ENCODE measurements at places on chromosomes 3 and 15. TPM values are rescaled to one million over a fixed set of nuclear protein-coding genes. Genes with fewer than 3 reads are reported as not detected.
A peak's percentile ranks its signal among the peaks of the same experiment; 100 is the strongest.

- DNase-seq: peak; percentile 15
- H3K27ac ChIP-seq: no peak overlapping the region
- H3K36me3 ChIP-seq: no peaks in the 10 kb centered on the region
- no peak overlapping the region for H3K4me3 ChIP-seq
- peaks cover 34% of the 10 kb centered on the region for H3K27me3 ChIP-seq
These were observed 472 bp downstream of the BSN start for GRCh38 chr3:49554633-49555265.

DNA sequence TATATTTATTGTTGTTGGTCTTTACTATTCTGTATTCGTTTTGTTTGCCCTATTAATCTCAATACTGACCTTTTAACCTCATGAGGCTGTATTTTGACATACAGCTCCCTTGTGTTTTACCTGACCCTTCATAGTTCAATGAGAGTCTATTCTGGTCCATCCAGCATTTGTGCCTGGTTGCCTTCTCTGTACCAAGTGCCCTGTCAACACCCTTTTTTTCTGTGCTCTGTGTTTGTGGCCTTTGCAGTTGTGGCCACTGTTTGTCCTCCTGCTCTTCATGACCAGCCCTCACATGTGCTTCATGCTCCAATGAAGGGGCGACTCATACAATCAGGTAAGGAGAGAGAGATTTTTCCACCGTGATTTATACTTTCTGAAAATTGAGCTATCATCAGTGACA lies 368.2 kb downstream of the IL20RB start:
- no peak for DNase-seq
- no peaks in the 10 kb centered on the region for H3K27me3 ChIP-seq
- no peak overlapping the region for H3K4me3 ChIP-seq
- no peaks in the 10 kb centered on the region for H3K4me1 ChIP-seq
- H3K27ac ChIP-seq: no peak overlapping the region
- H3K36me3 ChIP-seq: no peaks in the 10 kb centered on the region

- H3K4me1 ChIP-seq: peaks cover 83% of the 10 kb centered on the region
- H3K36me3 ChIP-seq: no peaks in the 10 kb centered on the region
- H3K4me3 ChIP-seq: peak overlapping the region; percentile 56
- no peaks in the 10 kb centered on the region for H3K27me3 ChIP-seq
- DNase-seq: no peak
These were observed 5.2 kb downstream of the TBC1D2B start for GRCh38 chr15:78072080-78072892.

- no peak overlapping the region for H3K4me3 ChIP-seq
- H3K27me3 ChIP-seq: no peaks in the 10 kb centered on the region
- no peaks in the 10 kb centered on the region for H3K36me3 ChIP-seq
- no peak for DNase-seq
- no peaks in the 10 kb centered on the region for H3K4me1 ChIP-seq
These were observed 104.3 kb upstream of the FRMD4B start for GRCh38 chr3:69490235-69490634.

GRCh38 chr3:186013312-186013711 lies 75.5 kb upstream of the TRA2B start:
- no peak overlapping the region for H3K4me3 ChIP-seq
- H3K27me3 ChIP-seq: no peaks in the 10 kb centered on the region
- H3K36me3 ChIP-seq: no peaks in the 10 kb centered on the region
- DNase-seq: no peak
- H3K27ac ChIP-seq: no peak overlapping the region
- H3K4me1 ChIP-seq: no peaks in the 10 kb centered on the region

The CP gene
- not detected for polyA plus RNA-seq

All from CD14-positive monocyte (primary cell).